Progenitor cell of endocrine pancreas (in vitro differentiated cells): ENCODE measurements at places on chromosomes 7 and 10.

GRCh38 chr7:50353201-50353600 lies 48.7 kb downstream of the IKZF1 start:
- H3K4me3 ChIP-seq: no peak overlapping the region
- no peaks in the 10 kb centered on the region for H3K36me3 ChIP-seq
- H3K27me3 ChIP-seq: peaks cover 14% of the 10 kb centered on the region
- no peak overlapping the region for H3K27ac ChIP-seq
- no peak for DNase-seq
- no peaks in the 10 kb centered on the region for H3K4me1 ChIP-seq

DNA sequence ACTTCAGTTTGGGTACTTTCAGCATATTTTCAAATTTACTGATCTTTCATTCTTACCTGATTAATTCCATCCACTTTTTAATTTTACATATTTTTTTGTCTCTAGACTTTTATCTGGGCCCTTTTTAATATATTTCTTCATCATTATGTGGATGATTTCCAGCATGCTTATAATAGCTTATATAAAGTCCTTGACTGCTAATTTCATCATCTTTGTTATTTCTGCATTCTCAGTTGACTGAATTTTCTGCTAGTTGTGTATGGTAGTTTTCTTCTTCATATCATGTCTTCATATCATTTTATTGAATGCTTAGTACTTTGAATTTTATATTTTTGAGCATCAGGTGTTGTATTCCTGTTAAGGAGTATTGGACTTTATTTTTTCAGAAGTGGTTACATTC lies 39.6 kb downstream of the STAM start:
- H3K27ac ChIP-seq: no peak overlapping the region
- DNase-seq: no peak
- H3K27me3 ChIP-seq: no peaks in the 10 kb centered on the region

DNA sequence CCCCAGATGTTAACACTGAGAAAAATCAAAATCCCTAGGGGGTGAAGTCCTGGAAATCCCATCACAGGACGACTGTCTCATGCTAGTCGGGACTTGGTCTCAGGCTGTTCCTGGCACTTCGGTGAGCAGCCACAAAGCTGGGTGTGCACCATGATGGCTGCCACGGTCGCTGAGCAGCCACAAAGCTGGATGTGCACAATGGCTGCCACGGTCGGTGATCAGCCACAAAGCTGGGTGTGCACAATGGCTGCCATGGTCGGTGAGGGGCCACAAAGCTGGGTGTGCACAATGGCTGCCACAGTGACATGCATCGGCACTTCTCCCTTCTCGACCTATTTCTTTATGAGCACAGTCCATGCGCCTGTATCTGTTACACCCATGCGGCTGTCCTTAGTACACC lies 505.1 kb downstream of the TCERG1L start:
- H3K4me3 ChIP-seq: no peak overlapping the region
- no peaks in the 10 kb centered on the region for H3K36me3 ChIP-seq
- no peaks in the 10 kb centered on the region for H3K27me3 ChIP-seq
- no peak for DNase-seq

DNA sequence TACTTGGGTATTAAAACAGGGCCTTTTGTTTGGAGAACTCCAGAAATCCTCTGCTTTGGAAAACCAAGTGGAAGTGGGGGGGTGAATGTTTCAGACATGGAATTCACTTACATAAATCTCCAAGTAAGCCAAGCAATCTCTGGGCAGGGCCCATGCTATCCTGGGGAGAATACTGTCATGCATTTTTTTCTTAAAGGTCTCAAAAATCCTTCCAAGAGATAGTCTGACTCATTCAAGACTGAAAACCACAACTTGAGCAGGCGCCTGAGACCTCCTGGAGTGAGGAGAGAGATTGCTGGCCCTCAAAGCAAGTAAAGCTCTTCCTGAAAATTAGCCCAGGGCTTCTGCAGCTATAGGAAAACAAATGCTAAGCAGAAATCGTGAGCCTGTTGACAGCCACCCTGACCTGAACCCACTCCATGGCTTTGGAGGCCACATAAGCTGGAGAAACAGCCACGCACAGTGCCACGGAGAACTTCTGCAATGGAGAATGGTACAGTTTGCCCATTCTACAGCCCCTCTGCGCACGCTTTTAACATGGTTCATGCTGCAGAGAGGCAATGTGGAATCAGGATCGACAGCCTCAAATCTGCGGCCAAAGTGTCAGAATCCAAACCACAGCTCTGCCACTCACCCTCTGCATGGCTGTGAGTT lies 203.1 kb upstream of the AUTS2 start:
- peaks cover 20% of the 10 kb centered on the region for H3K27me3 ChIP-seq
- no peaks in the 10 kb centered on the region for H3K36me3 ChIP-seq
- no peaks in the 10 kb centered on the region for H3K4me1 ChIP-seq

GRCh38 chr7:16755397-16755796 lies 1.8 kb downstream of the TSPAN13 start:
- peaks cover 27% of the 10 kb centered on the region for H3K4me1 ChIP-seq
- no peak for DNase-seq
- H3K27me3 ChIP-seq: no peaks in the 10 kb centered on the region
- H3K4me3 ChIP-seq: peak overlapping the region; percentile 88
- peak overlapping the region; percentile 95 for H3K27ac ChIP-seq

- H3K36me3 ChIP-seq: no peaks in the 10 kb centered on the region
- no peak overlapping the region for H3K4me3 ChIP-seq
- no peak for DNase-seq
- peaks cover 9% of the 10 kb centered on the region for H3K4me1 ChIP-seq
- no peak overlapping the region for H3K27ac ChIP-seq
- H3K27me3 ChIP-seq: peaks cover 3% of the 10 kb centered on the region
Measured at GRCh38 chr7:66187905-66188304, 17.2 kb upstream of the TPST1 start.

- peaks cover 13% of the 10 kb centered on the region for H3K36me3 ChIP-seq
- H3K27me3 ChIP-seq: no peaks in the 10 kb centered on the region
- H3K4me1 ChIP-seq: peaks cover 3% of the 10 kb centered on the region
- no peak overlapping the region for H3K4me3 ChIP-seq
- peak overlapping the region; percentile 41 for H3K27ac ChIP-seq
- no peak for DNase-seq
Measured at GRCh38 chr7:98294326-98294725, 12.8 kb downstream of the BRI3 start.

- no peaks in the 10 kb centered on the region for H3K27me3 ChIP-seq
- H3K4me1 ChIP-seq: no peaks in the 10 kb centered on the region
- H3K36me3 ChIP-seq: no peaks in the 10 kb centered on the region
- no peak overlapping the region for H3K27ac ChIP-seq
- no peak for DNase-seq
Measured at GRCh38 chr10:106551501-106552062, 612.9 kb downstream of the SORCS1 start.
